ENCODE measurements at places on chromosomes 11 and 22.

GRCh38 chr11:17992916-17993315, 19.9 kb downstream of the SERGEF start:
- no peak for DNase-seq

DNA sequence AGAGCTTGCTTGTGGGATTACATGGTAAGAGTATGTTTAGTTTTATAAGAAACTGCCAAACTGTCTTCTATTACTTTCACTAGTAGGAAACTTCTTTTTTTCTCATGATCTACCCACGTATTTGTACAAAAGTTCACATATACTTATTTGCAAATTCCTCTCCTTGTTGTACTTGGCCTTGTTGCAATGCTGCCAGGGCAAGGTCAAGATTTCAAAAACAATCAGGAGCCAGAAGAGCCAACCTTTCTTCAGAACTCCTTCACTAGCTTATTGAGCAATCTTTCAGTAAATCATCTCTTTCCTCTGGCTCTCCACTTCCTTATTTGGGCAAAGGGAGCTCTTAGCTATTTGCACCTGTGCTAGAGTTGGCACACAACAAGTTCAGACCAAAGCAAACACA, 9.7 kb downstream of the SRSF8 start:
- peak; percentile 13 for DNase-seq

- DNase-seq = no peak
Observed at GRCh38 chr11:16997624-16998023, 16.6 kb downstream of the PLEKHA7 start.

- DNase-seq = peak; percentile 74
Observed at GRCh38 chr11:110087812-110088534, 5.2 kb upstream of the ZC3H12C start.

- DNase-seq = no peak
Observed at GRCh38 chr11:6538945-6539344, 41.9 kb downstream of the DNHD1 start.

GRCh38 chr22:39617342-39617741, 46.8 kb downstream of the CACNA1I start:
- no peak for DNase-seq

DNA sequence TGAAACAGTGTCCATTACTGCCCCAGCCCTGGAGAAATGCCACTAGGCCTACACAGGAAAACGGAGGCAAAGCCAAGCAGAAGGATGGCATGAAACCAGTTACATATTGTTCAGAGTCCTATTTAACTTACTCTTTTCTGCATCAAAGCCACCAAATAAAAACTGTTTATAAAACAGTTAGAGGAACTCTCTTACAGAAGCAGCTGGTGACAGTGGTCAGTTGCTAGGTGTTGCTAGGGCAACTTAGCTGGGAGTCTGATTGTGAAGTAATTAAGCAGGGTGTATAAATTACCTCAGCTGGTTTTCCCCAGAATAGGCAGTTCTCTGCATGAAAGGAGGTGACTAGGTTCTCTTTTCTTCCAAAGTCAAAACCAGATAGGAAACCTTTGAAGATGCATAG, 115.6 kb upstream of the ZBED5 start:
- no peak for DNase-seq

DNA sequence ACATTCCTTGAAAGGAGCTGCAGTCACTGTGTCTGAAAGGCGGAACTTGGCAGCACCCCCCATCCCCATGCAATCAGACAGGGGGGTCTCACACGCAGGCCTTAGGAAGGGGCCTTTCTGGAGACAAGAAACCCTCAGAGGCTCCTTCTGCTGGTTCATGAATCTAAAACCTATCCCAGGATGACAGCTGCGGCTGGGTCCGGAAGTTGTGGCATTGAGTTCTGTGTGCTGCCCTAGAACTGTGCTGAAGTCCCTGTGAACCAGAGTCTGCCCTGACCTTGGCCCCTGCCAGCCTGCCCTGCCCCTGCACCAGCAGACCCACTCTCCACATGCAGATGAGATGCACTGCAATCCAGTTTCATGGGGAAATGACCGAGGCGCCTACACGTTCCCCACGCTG, 268.0 kb downstream of the CTTN start:
- no peak for DNase-seq

DNA sequence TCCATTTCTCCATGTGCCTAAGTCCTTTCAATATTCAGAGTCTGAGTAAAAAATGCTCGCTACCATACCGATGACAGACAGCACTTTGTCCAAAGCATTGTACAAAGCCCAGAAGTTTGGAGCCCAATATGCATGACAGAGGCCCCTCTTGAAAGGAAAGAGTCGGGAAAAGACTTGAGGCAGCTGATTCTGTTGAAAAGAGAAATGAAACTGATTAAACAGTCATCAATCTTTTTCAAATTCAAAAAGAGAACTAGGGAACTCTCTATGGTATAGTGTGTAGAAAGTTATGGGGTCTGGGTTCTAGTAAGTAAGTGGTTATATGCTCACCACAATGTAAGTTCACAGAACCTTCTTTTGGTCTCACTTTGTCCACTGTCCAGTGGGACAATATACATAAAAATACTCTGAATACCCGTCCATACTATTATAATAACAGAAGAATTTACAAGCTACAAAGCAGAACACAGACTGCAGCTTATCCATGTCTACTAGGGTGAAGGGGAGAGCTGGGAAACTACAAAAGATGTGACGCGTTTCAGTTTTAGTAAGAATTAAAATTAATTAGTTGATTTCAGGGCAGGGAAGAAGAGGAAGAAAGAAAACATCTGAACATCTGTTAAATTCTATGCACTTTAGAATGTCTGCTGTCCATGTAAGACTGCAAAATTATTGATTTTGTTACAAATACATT, 26.7 kb downstream of the ALG8 start:
- no peak for DNase-seq

- DNase-seq = no peak
Observed at GRCh38 chr11:131966667-131967066, 596.3 kb downstream of the NTM start.

- peak; percentile 98 for DNase-seq
Observed at GRCh38 chr11:35337136-35337913, 82.0 kb downstream of the SLC1A2 start.

- no peak for DNase-seq
Observed at GRCh38 chr22:31431950-31432349, 32.5 kb downstream of the DRG1 start.

GRCh38 chr22:44151676-44152075, 29.0 kb upstream of the PARVG start:
- peak; percentile 81 for DNase-seq

GRCh38 chr11:27438595-27438981, 34.0 kb downstream of the LGR4 start:
- DNase-seq = no peak

- no peak for DNase-seq
Observed at GRCh38 chr11:112794331-112794846, 166.8 kb upstream of the NCAM1 start.

DNA sequence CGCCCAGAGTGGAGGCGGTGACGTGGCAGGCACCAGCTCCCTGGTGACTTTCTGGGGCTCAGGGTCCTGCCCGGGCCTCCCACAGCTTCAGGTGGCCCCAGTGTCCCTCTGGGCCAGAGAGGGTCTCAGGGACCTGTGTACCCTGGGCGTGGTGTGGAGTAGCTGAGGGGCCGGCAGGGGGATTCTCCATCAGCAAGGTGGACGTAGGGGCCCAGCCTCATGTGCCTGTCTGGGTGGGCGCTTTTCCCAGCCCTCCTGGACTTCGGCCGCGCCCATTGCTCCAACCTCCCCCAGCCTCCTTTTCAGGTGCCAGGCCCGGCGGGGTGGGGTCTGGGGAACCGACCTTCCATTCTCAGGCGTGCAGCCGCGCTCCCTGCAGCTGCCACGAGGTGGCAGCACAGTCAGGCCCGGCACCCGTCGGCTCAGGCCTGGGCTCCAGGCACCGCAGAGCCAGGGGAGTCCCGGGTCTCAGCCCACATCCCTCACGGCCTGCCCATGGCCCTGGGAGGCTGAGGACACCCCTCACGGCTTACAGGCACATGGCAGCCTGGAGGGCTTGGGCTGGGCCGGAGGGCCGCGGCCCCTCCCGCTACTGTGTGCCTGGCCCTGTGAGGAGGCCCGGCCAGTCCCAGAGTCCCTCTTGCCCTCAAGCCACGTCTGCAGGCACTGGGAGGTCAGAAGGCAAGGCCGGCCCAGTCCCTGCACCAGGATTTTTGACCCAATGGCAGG, 19.9 kb upstream of the MUC5B start:
- peak; percentile 45 for DNase-seq

DNA sequence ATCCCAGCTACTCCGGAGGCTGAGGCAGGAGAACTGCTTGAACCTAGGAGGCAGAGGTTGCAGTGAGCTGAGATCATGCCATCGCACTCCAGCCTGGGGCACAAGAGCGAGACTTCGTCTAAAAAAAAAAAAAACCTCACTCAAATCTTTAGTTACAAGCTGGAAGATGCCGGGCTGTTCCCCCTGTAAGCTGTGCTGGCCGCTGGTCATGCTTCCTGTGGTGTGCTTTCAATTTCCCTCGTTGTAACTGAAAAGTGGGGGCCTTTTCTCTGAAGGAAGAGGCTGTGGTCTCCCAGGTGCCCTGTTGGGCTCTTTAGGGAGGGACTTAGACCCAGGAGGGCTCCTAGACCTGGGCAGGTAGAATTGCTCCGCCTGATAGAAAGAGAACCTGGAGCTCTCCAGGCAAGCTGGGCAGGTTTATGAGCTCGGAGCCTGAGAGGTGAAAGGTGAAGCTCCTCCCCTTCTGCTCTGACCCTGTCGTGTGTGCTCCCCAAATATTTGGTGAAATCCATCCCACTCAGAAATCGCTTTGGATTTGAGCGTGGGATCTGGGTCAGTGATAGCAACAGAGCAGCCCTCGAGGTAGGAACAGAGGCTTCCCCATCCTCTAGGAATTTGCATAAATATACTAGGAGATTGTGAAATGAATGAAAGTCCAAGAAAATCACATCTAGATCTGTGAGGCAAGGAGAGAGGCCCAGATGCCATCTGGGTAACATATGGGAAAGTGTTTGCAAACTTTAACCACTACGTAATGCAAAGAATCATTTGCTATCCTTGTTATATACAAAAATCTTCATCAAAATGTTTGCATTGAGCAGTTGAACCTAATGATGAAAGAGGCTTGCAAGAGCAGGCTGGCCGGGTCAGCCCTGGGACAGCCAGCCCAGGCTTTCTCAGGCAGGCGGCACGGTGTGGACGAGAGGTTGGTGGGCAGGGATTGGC, 154.3 kb downstream of the FBXO7 start:
- DNase-seq = peak; percentile 23

Measured in EL (cell line).